Stimulated activated CD8-positive, alpha-beta memory T cell treated with anti-CD3 and anti-CD28 coated beads, Interleukin-2, amount 100 ng/mL, for 1 hour (primary cell): ENCODE measurements at places on chromosomes 12 and 14.

GRCh38 chr12:92044435-92044834 is 101.2 kb downstream of the BTG1 start:
- DNase-seq, result no peak

GRCh38 chr14:22848351-22849164 is 12.2 kb downstream of the MMP14 start:
- DNase-seq, result no peak

- DNase-seq, result no peak
Observed at GRCh38 chr14:71005076-71005475, 97.8 kb downstream of the PCNX1 start.

- no peak for DNase-seq
Observed at GRCh38 chr14:70173569-70173968, 15.2 kb downstream of the SLC8A3 start.

DNA sequence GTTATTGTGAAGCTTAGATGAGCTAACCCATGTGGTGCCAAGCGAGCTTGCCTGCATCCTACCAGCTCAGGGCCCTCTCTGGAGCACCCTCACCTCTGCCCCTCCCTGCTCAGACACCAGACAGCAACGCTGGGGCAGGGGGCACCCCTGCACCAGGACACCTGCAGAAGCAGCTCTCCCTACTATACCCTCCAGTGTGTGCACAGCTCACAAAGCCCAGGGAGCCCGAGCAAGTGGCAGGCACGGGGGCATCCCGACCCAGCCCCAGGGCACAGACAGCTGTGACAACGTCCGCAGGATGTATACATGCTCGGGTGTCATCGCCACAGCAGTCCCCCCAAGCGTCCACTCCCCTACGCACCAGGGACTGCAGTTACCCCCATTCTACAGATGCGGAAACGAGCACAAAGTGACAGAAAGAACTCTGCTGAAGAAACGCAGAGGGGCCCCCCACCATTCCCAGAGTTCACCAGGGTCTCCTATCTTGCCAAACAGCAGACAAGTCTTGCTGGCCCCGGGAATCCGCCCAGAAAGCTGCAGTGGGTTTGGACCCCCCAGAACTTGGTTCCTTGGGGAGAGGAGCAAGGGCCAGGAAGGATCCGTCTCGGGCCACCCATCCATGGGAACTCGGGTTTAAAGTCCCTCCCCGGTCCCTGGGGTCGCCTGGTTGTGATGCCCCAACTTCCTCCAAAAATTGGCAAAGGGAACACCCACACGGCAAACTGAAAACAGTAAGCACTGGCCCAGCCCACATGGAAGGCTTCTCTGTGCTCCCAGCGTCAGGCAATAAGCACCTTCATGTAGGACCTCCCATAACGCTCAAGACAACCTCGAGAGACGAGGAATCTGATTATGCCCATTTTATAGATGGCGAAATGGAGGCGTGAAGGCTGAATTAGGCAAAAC is 12.0 kb downstream of the NCOR2 start:
- DNase-seq, result no peak

GRCh38 chr12:28601570-28602058 is 411.4 kb downstream of the CCDC91 start:
- DNase-seq, result no peak

DNA sequence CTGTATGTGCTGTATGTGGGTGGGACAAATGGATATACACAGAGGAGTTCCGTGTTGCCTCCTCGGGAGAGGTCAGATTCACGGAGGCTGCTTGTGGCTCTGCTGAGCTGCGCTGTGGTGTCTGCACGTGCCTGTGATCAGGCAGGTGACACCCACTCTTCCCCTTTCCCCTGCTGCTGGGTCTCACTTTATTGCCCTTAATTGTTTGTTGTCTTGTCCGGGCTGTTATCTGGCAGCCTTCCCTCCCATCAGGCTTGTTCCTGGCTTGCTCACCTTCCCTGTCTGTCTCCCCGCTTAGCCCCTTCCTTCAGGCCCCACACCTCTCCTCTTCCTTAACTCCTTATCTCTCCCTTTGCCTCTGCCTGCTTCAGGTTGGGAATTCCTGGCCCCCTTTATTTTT is 13.5 kb downstream of the WNT5B start:
- no peak for DNase-seq

DNA sequence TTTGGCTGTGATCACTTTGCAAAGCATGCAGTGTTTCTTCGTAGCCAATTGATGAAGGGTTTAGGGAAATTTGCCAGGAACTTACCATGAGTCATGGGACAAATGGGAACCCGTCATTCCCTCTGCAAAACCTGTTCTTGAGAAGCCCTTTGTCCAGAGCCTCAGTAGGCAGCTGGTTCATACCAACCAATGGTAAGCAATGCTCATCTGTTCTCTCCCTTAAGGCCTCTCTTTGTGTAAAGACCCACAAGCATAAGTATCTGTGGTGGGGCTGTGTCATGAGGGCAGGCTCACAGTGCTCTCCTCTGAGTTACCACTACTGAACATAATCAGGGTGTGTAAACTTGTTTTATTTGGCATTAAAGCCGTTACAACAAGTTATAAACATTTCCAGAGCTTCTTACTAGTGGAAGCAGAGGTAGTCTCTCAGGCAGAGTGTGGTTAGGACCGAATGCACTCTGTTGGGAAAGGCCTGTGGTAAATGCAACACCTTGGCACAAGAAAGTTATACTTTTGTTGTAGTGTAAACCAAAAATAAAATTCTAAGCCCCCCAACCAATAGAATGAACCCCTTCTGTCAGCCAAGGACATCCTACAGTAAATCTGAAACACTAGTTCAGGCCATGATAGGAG is 119.8 kb downstream of the SINHCAF start:
- DNase-seq, result no peak

GRCh38 chr12:96399120-96399918 is 920 bp downstream of the CDK17 start:
- DNase-seq, result peak; percentile 57

GRCh38 chr12:53701518-53702264 is 25.6 kb downstream of the CALCOCO1 start:
- DNase-seq, result peak; percentile 64

- no peak for DNase-seq
Observed at GRCh38 chr14:104321088-104321801, 182.9 kb downstream of the KIF26A start.

- no peak for DNase-seq
Observed at GRCh38 chr14:90558041-90558982, 161.5 kb downstream of the CALM1 start.

DNA sequence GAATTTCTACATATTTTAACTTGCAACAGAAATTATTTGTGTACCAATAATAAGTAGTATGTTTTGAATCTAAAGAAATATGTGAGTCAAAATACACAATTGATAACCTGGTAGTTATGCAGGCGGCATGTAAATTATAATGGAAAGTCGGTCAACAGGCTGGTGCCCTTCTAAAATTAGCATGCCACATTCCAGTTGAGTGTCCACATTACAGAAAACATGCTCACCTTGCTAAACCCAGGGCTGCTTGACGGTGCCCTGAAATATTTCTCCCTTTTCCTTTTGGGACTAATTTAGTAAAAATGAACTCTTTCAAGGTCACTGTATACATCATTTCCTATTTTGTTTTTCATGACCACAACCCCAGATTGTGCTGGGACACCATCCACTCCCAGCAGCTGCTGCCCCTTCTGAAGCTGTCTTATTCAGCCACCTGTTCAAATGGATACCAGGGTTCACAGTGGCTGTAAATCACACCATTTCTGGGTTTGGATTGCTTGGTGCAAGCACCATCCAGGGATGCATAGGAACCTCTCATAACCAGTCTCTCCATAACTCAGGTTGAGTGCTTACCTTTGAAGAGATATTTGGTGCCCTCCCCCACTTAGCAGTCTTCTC is 110.6 kb downstream of the ANO6 start:
- DNase-seq, result no peak

DNA sequence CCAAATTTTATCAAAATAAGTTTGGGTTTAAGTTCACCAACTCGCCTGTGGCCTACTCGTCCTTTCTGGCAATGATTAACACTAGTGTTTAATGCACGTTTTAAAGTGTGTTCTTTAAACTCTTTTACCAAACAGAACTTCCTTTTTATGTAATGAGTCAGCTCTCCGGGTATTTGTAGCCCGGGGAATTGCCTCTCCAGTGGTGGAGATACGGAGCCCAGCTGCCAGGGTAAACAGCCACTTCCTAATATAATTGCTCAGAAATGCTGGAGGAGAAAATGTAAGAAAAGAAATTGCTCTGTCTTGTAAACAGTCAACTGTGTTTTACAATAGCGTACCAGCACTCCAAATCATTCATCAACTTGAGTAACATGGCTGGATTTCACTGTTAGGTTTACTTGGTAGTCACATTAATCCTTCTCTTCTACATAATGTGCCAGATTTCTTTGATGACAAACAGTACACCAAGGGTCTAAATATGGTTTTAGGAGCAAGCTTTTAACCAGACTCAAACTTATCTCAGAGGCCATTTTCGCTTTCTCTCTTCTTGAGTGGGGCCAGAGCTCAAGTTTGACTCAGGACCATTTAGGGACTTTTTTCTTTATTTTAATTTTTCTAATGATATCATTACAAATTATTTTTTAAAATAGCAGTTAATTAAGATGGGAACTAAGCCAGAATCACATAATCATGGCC is 101.2 kb upstream of the SLC38A2 start:
- no peak for DNase-seq

DNA sequence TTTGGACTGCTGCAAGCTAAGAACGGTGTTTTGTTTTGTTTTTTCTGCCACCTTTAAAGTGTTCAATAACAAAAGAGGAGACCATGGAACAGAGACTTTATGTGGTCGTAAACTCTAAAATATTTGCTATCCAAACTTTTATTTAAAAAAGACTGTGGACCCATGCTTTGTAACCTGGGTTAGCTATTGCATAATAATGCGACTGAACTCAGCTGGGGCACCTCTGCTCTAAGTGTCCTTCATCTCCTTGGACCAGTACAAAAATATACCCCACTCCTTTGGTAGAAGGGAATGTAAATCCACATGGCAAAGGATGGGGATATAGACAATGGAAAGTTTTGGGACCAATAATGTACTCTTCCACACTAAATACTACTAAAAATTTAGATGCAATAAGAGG is 65.5 kb downstream of the GPATCH2L start:
- DNase-seq, result no peak

DNA sequence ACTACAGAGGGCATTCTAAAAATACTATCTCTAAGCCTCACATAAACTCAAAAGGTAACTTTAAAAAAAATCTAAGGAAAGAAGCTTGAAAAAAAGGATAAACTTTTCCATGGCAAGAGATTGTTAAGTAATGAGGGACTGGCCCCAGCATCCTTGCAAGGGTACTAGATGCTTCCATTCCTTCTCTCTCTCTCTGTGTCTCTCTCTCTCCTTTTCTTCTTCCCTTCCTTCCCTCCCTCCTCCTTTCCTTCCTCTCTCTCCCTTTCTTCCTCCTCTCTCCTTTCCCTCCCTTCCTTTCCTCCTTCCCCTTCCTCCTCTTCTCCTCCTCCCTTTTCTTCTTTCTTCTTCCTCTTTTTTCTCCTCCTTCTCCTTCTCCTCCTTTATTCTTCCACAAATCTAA is 23.8 kb downstream of the CNTN1 start:
- DNase-seq, result no peak

- DNase-seq, result peak; percentile 2
Observed at GRCh38 chr12:102478405-102479098, 1.8 kb downstream of the IGF1 start.

- no peak for DNase-seq
Observed at GRCh38 chr14:34030864-34031263, 80.0 kb upstream of the EGLN3 start.

- DNase-seq, result no peak
Observed at GRCh38 chr12:54164387-54165145, 24.2 kb downstream of the SMUG1 start.

DNA sequence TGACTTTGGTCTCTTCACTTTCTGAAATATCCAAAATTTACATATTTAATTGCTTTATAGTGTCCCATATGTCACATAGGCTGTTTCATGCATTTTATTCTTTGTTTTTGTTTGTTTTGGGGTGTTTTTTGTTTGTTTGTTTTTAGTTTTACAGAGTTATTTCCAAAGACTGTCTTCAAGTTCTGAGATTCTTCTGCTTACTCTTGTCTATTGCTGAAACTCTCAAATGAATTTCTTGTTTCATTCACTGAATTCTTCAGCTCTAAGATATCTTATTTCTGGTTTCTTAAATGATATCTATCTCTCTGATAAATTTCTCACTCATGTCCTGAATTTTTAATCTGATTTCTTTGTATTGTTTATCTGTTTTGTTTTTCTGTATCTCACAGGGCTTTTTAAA is 412.0 kb upstream of the ATP2B1 start:
- no peak for DNase-seq

GRCh38 chr14:91925001-91925726 is 22.3 kb downstream of the FBLN5 start:
- DNase-seq, result no peak

GRCh38 chr12:9319842-9320173 is 111.6 kb upstream of the PZP start:
- DNase-seq, result no peak

DNA sequence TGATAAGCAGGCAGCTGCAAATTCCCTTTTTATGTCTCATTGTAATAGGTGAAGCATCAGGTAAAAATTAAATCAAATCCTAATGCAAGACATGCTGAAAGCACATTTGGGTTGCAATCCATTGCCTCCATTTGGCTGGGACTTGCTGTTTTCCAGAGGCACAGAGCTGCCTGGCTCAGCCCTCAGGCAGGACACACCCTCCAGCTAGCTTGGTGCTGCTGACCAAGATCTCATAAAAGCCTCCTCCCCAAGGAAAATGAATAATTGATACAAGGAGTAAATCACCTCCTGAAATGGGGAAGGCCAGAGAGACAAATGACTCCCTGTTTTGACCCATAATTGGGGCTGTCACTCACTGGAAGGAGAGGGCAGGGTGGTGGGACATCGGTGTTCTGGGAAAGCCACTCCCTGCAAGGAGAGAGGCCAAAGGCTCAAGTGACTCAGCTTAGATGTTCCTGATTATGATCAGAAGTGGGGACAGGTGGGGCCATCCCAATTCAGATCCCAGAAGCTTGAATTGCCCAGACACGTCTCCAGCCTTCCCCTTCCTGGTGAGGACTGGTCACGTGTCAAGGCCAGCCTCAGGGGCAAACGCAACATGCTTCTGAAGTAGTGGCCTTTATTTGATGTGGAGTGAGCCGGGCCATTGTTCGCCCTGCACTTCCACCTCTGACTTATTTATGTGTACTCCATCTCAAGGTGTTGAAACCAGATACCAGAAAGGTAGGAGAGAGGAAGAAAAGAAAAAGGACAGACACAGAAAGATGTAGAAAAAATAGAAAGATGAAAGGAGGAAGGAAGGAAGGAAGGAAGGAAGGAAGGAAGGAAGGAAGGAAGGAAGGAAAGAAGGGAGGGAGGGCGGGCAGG is 773.7 kb downstream of the BCL11B start:
- DNase-seq, result no peak

GRCh38 chr14:72457641-72458040 is 436.3 kb downstream of the DPF3 start:
- no peak for DNase-seq

GRCh38 chr12:100682178-100682577 is 108.7 kb downstream of the GAS2L3 start:
- DNase-seq, result no peak

DNA sequence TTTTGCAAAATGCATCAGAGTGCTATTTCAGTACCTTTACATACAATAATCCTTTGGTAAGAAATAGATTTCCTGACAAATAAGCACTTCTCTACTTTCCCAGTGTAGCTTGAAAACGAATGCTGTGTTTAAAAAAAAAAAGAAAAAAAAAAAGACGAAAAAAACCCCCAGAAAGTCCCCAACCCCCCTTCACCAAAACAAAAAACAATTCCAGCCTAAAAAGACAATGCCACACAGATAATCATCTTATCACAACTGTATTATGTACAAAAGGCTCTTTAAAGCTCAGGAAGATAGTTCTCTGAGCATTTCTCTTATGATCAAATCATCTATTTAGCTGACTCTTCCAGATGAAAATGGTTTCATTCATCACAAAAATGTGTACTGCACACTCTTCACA is 1.6 kb downstream of the FERMT2 start:
- no peak for DNase-seq

- no peak for DNase-seq
Observed at GRCh38 chr12:96570579-96570978, 81.2 kb downstream of the CFAP54 start.
